ENCODE measurements at places on chromosomes 12 and 14. TPM values are rescaled to one million over a fixed set of nuclear protein-coding genes. Genes with fewer than 3 reads are reported as not detected.
A peak's percentile ranks its signal among the peaks of the same experiment; 100 is the strongest.

DNA sequence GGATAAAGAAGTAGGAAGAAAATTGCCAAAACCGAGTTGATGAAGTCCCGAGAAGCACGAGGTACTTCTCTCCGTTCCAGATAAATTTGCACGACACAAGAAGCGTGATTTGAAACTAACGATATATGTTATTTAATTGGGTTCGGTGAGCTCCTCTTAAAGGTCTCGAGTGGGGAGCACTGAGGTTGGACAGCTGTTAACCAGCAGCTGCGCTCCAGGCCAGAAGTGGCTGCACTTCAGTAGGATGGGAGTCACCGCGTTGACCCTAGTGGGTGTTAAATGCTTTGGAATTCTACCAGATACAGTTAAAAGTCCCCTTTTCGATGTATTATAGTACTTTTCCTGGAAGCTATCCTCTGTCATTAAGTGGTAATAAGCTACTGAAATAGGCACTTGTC is 953 bp upstream of the DCAF5 start:
- peak; percentile 37 for DNase-seq

DNA sequence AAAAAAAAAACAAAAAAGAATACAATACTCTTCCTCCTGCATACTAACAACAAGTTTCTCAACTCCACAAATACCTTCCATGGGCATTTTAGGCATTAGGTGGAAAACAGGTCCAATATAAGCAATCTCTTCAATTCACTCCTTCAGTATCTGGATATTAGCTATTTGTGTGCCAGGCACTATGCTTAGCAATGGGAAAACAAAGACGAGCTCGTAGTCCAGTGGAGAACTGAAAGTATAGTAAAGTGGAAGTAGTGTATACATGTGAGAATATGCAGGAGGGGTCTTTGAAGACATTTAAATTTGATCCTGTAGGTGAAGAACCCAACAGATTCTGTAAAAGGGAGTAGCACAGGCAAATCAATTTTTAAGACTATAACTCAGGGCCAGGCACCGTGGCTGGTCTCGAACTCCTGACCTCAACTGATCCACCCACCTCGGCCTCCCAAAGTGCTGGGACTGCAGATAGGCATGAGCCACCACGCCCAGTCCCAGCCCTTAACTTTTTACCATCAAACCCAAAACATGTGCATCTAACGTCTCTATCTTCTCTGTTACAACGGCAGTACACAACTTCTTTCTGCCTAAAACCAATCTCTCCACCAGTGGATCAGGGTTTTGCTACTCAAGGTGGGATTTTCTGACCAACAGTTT is 10.6 kb downstream of the HECTD1 start:
- no peak for DNase-seq

DNA sequence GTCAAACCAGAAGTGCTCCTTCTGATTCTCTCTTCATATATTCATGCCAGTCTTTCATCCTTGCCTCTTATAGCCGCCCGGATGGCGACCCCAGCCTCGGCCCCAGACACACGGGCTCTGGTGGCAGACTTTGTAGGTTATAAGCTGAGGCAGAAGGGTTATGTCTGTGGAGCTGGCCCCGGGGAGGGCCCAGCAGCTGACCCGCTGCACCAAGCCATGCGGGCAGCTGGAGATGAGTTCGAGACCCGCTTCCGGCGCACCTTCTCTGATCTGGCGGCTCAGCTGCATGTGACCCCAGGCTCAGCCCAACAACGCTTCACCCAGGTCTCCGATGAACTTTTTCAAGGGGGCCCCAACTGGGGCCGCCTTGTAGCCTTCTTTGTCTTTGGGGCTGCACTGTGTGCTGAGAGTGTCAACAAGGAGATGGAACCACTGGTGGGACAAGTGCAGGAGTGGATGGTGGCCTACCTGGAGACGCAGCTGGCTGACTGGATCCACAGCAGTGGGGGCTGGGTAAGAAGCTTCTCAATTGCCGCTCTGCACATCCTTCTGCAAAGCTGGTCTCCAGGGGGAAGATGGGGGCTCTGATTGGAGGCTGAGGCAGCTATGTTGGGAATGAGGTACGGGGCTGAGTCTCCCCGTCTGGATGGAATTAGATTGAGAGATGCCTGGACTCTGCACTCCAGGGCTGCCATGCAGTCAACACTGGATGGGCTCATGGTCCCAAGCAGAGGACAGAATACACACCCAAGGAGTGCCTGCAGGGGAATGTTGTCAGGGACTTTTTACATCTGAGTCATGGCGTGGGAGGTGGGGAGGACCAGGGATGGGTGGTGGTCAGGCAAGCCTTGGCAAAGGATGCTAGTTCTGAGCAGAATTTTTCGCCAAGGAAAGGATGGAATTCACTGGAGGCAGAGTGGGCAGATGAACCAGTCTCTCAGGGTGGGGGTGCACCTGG is 1.3 kb downstream of the BCL2L2 start:
- DNase-seq, result no peak

GRCh38 chr14:75369506-75369905 is 58.3 kb upstream of the JDP2 start:
- no peak for DNase-seq

DNA sequence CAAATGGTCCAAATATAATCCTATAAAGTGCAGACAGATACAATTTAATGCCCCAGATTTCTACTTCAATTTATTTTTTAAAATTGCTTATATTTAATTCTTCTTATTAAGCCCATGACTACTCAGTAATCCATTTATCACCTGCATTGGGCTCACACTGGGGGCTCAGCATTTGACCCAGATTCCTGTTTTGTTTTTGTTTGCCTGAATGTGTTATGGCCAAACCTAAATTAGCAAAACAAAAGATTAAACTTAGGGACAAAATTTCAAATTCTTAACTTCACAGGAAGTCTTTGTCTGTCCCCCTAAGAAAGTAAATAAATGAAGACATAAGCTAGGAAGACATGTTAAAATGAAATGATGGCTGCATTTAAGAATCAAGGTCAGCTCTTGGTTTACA is 322.3 kb downstream of the RMST start:
- DNase-seq, result no peak

GRCh38 chr12:59383079-59383822 is 212.6 kb upstream of the SLC16A7 start:
- DNase-seq, result no peak

GRCh38 chr14:101186544-101186943 is 283.0 kb upstream of the RTL1 start:
- no peak for DNase-seq

DNA sequence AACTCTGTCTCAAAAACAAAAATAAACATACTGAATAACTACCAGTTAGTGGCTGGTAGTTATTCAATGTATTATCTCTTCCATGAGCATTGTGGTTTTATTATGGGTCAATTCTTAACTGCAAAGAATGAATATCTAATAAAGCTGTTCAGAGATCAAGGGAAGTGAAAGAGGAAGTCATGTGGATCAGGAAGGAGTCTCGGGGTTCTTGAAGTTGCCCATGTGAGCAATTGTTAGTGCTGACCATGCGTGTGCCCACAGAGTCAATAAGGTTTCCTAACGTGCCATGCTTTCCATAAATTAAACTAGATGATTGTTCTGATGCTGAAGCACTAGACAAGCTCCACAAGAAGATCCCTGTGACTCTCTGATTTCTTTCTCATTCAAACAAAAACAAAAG is 136.5 kb upstream of the CPSF6 start:
- DNase-seq, result no peak

DNA sequence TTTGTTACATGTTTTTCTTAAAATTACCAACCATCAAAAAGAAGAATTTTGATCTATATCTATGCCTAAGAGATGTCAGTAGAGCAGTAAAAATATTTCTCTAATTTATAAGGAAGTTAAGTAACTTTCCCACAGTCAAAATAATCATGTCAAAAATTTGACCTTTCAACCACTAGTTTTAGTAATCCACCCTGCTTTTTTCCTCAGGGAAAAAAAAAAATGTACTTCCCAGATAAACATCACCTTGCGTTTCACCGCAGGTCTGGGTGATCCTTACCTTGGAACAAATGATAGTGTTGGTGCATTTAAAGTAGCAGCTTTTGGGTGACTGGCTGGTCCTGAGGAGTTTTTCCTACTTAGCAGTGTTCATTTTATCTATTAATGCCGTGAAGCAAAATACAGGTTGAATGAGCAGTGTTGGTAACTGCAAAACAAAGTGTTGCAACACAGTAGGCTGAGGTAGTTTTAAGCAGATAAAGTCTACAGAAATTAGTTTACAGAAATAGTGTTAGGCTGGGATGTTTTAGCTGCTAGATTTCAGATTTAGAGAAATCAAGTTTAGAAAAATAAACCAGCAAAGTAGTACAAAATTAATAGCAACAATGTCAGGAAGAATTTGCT is 137.2 kb upstream of the DNM1L start:
- DNase-seq, result no peak

DNA sequence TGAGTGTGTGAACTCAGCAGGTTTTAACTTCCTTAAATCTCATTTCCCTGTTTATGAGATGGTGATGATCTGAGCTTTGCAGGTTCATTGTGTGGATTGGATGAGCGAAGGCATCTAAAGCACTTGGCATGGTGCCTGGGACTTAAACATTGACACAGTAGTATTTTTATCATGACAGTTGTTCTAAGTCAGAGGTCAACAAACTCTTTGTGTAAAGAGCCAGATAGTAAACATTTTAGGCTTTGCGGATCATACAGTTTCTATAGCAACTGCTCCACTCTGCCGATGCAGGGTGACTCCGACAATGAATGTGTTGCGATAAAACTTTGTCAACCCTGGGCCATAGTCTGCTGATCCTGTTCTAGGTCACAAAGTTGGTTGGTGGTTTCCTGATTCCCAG is 25.2 kb downstream of the SLC24A4 start:
- no peak for DNase-seq

DNA sequence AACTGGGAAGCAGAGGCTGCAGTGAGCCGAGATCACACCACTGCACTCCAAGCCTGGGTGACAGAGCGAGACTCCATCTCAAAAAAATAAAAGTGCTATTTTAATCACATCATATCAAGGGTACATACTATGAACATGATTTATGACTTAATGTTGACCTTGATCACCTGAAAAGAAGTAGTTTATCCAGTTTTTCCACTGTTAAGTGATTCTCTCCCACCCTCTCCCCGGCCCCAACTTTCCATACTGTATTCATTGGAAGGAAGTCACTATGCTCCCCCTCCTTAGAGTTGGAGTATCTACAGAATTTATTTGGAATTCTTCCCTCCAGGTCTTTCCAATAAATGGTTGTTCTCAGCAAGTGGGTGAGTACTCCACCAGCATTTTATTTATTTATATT is 3.0 kb upstream of the PRMT5 start:
- DNase-seq, result no peak

DNA sequence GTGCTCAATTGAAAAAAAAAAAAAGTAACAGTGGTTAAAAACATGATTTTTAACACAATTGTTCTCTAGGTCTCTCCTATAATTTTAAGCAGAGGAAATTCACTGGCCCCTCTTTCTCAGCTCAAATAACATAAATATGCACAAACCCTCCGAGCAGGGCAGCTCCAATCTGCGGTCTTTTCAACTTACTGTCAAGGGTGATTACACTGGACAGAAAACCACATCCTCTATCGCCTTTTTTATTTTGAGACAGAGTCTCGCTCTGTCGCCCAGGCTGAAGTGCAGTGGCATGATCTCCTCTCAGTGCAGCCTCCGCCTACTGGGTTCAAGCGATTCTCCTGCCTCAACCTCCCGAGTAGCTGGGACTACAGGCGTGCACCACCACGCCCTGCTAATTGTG is 16.5 kb upstream of the GABARAPL1 start:
- DNase-seq, result no peak

KRT74 gene
- not detected for total RNA-seq

SNRPF gene
- 14.7 TPM for total RNA-seq

GARIN6 gene
- total RNA-seq, result not detected

NRIP2 gene
- 2.4 TPM for total RNA-seq

POTEG gene
- not detected for total RNA-seq

All from uterus (tissue), 4 donors.